BJ (cell line): ENCODE measurements at places on chromosomes 13 and 19. TPM values are rescaled to one million over a fixed set of nuclear protein-coding genes. Genes with fewer than 3 reads are reported as not detected.

MLLT1 gene
- polyA plus RNA-seq: 19.0 and 28.1 TPM in 2 replicates

KIR2DL4 gene
- not detected in 2 replicates for polyA plus RNA-seq

THSD1 gene
- polyA plus RNA-seq: 4.3 and 4.5 TPM in 2 replicates

TUBB4A gene
- polyA plus RNA-seq: not detected in 2 replicates

CACNG7 gene
- 0.50 and 0.90 TPM in 2 replicates for polyA plus RNA-seq

SIAH3 gene
- polyA plus RNA-seq: not detected in 2 replicates

DIRAS1 gene
- polyA plus RNA-seq: 11.1 and 21.4 TPM in 2 replicates

KISS1R gene
- polyA plus RNA-seq: not detected in 2 replicates

PRSS57 gene
- not detected in 2 replicates for polyA plus RNA-seq

ZNF177 gene
- polyA plus RNA-seq: 0.94 and 1.9 TPM in 2 replicates

DNA sequence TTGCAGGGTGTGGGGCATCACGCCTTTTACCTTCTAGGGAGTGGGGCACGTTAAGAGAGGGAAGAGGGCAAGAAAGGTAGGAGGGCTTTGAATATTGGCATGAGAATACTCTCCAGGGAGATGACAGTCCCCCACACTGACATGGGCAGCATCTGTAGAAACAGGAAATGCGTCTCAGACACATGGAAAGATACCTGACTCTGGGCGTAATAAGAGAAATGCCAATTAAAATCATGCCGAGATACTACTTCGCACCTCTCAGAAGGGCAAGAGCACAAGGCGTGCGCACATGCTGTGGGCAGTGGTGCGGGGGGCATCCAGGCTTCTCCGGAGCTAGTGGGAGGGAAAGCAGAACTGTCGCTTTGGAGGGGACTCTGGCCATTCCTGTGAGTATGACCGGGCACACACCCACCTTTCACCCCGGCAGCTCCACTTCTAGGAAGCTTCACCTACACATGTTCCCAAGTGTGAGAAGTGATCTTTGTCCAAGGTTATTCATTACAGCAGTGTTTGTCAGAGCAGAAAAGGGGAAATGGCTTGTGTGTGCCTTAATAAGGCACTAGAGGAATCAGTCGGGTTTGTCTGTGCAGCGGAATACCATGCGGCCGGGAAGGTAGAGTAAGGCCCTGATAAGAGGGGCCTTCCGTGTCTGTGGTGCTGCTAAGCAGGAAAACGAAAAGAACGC lies 99.5 kb downstream of the SIPA1L3 start:
- DNase-seq: no peak

GRCh38 chr13:31172535-31172934 lies 10.8 kb upstream of the HSPH1 start:
- no peak for DNase-seq

- DNase-seq: no peak
These were observed 22.1 kb downstream of the MAST3 start for GRCh38 chr19:18119717-18120105.

GRCh38 chr19:367561-367960 lies 23.0 kb upstream of the MIER2 start:
- DNase-seq: no peak

DNA sequence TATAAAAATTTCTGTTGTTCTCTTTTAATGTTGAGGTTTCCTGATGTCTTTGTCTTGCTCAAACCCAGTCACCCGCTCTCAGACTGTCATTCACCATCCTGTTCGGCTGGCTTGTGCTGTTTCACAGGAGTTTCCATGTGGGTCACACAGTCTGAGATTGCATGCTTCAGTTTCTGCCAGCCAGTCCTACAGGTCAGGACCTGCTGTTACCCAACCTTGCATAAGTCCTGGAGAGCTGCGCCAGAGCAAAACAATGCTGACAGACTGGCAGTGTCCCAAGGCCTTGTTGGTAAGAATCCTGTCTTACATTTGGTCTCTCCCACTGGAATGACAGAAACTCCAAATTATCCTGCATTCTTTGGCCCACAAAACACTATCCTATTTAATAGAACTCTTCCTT lies 340.0 kb upstream of the SLITRK5 start:
- DNase-seq: no peak

- DNase-seq: no peak
These were observed 262.8 kb upstream of the RFC3 start for GRCh38 chr13:33554919-33555791.

- DNase-seq: no peak
These were observed 25.9 kb downstream of the ZSWIM9 start for GRCh38 chr19:48196321-48196763.

- no peak for DNase-seq
These were observed 1.4 kb upstream of the YIF1B start for GRCh38 chr19:38317104-38317612.

DNA sequence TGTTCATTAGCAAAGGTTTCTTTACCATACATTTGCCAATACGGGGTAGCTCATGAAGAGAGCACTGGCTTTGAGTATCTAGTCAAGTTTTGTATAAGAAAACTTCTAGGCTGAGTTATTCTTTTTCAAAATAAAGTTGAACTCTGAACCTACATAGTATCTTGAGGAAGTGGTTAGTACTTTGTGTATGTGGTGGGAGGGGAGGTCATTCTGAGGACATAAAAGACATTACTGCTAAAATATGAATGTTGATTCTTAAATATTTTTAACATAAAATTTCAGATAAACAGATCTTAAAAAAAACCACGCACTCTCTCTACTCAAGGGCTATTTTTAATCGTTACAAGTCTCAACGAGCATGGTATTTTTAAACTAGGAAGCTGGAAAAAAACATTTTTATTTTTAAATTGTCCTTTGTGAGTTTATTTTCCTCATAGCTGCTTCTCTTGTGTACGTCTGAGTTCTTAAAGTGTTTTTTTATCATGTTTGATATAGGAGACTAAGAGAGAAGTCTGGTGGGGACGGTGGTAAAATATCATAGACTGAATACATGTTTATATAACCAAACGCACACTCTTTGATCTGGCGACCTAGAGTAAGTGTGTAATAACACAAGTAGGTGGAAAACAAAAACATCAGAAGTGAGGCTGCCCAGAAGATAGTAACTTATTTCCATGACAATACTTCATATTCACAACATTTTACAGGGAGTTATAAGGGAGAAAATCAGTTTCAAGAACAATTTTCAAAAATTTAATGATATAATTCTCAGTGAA lies 118.0 kb upstream of the POSTN start:
- no peak for DNase-seq

GRCh38 chr19:977058-977464 lies 7.1 kb upstream of the WDR18 start:
- DNase-seq: no peak

DNA sequence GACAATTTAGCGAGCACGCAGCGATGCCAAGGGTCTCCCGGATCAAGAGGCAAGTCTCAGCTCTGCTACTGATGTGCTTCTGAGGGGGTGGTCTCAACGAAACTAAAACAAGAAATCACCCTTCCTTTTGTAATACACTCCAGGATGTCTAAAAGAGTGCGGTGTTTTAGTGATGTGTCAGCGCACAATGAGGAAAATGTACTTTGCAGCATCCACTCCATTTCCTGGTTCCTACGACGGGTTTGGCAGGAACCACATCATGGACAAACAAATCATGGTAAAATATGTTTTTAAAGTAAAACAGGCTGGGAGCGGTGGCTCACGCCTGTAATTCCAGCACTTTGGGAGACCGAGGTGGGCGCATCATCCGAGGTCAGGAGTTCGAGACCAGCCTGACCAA lies 154.0 kb upstream of the TSC22D1 start:
- DNase-seq: no peak

- peak; percentile 80 for DNase-seq
These were observed 93.9 kb downstream of the COL4A2 start for GRCh38 chr13:110400786-110401533.

GRCh38 chr13:23701636-23702035 lies 131.4 kb downstream of the TNFRSF19 start:
- DNase-seq: no peak

- no peak for DNase-seq
These were observed 31.5 kb upstream of the RNF113B start for GRCh38 chr13:98208606-98209005.

DNA sequence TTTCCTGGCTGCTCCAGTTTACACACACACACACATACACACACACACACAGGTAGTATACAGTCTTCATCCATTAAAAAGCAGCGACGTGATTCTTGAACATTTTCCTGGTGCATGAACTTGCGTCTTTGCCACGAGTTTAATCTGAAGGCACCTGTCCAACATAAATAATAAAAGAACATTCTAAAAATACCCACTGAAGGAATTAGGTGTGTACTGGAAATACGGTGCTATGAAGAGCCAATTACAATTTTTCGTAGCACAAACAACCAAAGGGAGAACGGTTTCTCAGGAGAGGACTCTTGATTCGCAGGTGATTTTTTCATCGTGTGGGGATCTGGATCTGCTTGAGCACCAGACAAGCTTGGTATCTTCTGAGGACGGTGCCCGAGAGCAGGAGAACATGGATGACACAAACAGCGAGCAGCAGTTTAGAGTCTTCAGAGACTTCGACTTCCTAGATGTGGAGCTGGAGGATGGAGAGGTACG lies 61.2 kb downstream of the ZAR1L start:
- DNase-seq: no peak

GRCh38 chr13:20193162-20193906 lies 596 bp upstream of the GJB2 start:
- DNase-seq: no peak

DNA sequence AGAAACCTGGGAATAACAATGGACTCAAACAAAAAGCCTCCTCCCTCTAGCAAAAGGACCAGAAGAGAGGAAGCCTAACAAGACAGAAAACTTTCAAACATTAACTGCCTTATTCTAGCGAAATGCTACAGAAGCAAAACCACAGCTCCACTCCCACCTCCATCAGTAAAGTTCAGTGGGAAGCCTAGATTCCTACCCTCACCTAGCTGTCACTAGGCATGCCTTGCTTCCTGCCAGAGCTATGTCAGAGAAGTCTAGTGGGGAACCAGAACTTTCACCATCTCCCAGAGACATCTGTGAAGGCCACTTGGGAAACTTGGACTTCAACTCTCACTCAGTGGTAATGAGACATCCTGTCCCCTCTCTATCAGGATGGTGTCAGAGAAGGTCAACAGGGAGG lies 37.1 kb downstream of the DPY19L3 start:
- DNase-seq: no peak

DNA sequence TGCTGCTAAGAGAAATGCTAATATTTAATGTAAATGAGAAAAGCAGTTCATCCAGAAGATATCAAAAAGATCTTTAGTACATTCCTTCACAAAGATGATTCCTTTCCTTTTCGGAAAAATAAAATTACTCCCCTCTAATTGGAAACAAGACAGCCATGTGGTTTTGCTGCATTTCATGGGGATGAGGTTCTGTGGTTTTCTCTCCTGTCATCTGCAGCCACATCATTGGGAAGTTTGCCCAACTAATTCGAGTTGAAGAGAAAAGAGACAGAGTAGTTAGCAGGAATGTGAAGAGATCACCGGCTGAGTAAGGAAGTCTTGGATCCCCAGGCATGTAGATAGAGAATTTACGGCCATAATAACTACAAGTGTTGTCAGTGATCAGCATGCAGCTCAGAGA lies 122.1 kb downstream of the CYSLTR2 start:
- DNase-seq: peak; percentile 88

- no peak for DNase-seq
These were observed 10.0 kb downstream of the ARHGAP45 start for GRCh38 chr19:1076951-1077350.

- no peak for DNase-seq
These were observed 2.7 kb downstream of the TNPO2 start for GRCh38 chr19:12720851-12721655.
